ENCODE measurements at places on chromosomes 11 and 22. TPM values are rescaled to one million over a fixed set of nuclear protein-coding genes. Genes with fewer than 3 reads are reported as not detected.

Gene RAG2
- not detected for total RNA-seq

Gene BBOX1
- not detected for total RNA-seq

Gene MRGPRE
- total RNA-seq: not detected

Gene NPAT
- 27.9 TPM for total RNA-seq

Gene GRM5
- total RNA-seq: not detected

Gene TNNT3
- not detected for total RNA-seq

Gene MS4A4A
- not detected for total RNA-seq

Measured in A673 (cell line).